Breast epithelium (tissue), 4 donors: ENCODE measurements at places on chromosomes 5 and 9. TPM values are rescaled to one million over a fixed set of nuclear protein-coding genes. Genes with fewer than 3 reads are reported as not detected.

Gene SEC16A
- total RNA-seq, result 42.9 TPM

- no peak for DNase-seq
These were observed 62.7 kb downstream of the CDKL3 start for GRCh38 chr5:134304306-134304705.

GRCh38 chr9:752201-752600, 89.3 kb upstream of the DMRT1 start:
- DNase-seq, result no peak

DNA sequence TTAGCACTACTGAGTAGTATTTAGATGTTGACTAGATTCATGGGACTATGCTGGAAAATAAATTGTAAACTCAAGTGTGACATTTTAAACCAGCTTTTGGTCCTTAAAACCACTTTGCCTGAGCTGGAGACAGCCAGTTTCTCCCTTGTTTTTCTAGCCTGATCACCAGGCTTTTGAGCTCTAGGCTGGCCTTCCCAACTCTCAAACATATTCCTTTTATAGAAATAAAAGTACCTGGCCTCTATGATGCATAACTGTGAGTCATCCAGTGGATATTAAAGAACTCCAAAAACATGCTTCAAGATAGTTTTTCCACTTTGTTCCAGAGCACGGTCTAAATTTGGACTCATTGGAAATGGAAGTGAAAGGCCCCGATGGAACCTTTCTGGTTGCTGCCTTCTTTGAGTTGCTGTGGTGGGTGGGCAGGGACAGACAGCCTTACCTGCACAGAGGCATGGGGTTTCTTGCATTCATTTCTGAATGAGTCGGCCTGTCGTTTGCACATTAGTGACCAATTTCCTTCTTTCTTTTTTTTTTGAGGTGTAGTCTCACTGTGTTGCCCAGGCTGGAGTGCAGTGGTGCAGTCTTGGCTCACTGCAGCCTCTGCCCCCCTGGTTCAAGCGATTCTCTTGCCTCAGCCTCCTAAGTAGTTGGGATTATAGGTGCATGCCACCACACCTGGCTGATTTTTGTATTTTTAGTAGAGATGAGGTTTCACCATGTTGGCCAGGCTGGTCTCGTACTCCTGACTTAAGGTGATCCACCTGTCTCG, 43.1 kb downstream of the TRIO start:
- DNase-seq, result no peak

GRCh38 chr5:87061046-87061445, 206.6 kb upstream of the RASA1 start:
- no peak for DNase-seq

DNA sequence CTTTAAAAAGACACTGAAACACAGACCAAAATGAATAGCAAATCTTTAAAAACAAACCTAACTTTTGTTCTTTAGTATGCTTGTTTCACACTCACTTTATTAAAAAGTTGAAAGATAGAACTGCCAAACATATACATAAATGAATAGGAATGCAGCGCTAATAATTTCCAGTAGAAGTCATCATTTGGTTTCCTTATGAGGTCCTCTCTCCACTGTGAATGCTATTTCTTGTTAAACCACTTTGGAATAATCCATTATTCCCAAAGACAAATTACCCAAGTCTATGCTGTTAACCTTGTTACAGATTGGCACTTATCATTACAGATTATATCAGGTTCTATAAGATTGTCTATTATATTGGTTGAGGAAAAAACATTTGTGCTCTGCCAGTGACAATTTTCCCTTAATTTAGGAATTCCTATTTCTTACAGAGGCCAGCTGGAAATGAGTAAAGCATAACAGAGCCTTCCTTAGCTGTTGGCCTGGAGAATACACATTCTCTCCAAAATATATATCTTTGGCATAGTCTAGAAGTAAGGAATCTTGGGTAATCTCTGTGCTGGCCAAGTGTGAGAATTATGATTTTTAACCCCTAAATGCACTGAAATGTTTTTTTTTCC, 29.3 kb upstream of the MINAR2 start:
- DNase-seq, result no peak

GRCh38 chr5:130321931-130322330, 417.7 kb downstream of the CHSY3 start:
- no peak for DNase-seq
